ENCODE measurements at places on chromosomes 16 and 17.

- DNase-seq: no peak
Observed at GRCh38 chr16:65744401-65744800, 622.1 kb upstream of the CDH5 start.

DNA sequence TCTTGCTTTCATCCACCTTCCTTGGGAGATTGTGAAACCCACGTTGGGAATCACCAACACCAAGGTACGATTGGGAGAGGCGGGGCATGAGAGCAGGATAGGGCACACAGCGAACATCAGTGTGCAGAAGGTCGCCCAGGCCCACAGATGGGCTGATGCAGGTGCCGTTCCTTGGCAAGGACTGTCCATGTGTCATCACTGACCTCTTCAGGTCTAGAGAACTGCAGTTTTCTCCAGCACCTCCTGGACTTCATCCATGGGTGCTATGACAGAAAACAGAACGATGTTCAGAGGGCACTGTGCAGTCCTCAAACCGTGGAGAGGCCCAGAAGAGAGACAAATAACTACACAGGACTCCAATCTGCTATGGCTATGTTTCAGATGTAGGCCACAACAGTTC is 23.9 kb upstream of the TAT start:
- DNase-seq: no peak

GRCh38 chr16:89103781-89104180 is 10.1 kb downstream of the ACSF3 start:
- no peak for DNase-seq

DNA sequence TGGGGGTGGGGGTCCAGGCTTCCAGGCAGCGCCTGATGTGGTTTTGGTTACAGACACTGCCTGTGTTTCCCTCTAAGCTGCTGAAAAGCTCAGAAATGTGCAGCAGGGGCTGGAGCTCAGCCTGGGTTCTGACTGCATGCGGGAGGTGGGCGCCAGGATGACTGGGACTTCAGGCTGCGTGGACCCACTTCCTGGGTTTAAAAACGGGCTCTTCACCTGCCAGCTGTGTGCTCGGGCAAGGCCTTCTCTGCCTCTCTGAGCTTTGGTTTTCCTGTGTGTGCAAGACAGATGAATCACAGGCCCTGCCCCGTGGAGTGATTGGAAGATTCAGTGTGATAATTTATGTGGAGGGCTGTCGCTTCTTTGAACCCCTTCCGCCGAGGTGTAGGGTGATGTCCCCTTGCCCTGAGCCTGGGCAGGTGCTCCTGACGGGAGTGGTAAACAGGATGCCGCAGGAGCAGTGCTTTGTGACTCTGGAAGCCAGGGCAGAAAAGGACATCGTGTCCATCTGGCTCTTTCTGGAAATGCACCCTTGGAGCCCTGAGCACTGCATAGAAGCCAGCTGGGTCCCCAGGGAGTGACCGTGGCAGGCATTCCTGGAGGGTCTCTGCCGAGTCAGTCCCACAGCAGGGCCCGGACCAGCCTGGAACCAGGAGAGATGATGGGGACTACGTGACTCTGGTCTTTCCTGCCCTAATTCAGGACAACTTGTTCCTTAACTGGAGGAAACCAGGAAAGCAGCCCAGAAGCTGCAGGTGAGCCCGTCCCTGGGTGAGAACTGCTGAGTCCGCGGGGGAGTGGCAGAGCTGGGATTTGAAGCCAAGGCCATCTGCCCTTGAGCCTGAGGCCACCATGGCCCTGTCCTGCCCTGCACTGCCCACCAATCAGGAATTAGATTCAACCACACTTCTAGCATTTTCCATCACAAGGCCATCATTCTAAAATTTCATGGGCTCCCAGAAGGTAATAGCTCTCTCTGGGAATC is 28.5 kb upstream of the SLC7A5 start:
- no peak for DNase-seq

- no peak for DNase-seq
Observed at GRCh38 chr16:66251476-66252160, 114.9 kb upstream of the CDH5 start.

DNA sequence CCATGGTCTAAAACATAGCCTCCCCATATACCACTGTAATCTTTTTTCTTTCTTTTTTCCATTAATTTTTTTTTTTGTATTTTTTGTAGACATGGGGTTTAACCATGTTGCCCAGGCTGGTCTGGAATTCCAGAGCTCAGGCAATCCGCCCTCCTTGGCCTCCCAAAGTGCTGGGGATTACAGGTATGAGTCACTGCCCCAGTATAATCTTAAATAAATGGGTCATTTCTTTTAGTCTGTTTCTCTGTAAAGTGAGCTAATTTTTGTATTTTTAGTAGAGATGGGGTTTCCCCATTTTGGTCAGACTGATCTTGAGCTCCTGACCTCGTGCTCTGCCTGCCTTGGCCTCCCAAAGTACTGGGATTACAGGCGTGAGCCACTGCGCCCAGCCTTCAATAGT is 5.7 kb upstream of the NME1 start:
- DNase-seq: no peak

DNA sequence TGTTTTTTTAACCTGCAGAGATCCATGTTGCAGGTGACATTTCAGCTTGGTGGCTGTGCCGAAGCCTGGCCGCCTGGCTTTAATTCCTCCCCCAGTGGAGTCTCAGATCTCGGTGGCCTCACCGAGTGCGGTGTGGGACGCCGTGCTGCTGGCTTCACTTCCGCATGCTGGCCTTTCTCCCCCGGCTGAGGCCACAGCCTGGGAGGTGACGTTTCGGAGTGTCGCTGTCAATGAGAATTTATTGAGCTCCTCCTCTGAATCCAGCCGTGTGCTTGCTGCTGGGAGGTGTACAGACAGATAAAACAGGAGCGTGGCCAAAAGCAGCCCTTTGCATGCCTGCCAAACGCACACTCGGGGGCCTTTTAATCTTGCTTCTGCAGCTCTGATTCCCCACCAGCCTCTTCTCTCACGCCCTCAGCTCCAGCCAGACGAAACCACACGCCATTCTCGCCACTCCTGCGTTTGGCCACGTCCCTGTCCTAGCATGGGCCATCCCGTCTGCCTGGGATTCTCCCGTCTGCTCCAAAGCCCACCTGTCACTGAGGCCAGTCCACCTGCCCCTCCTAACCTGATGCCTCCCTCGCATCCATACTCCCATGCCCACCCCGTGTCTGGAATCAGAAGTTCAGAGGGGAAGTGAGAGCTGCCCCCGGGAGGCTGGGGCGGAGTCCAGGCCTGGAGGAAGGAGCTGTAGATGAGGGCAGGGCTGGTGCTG is 3.6 kb downstream of the GSE1 start:
- DNase-seq: peak; percentile 37

GRCh38 chr17:66667491-66668030 is 167.4 kb upstream of the CACNG5 start:
- no peak for DNase-seq

- no peak for DNase-seq
Observed at GRCh38 chr16:2038382-2039231, 9.0 kb downstream of the NTHL1 start.

DNA sequence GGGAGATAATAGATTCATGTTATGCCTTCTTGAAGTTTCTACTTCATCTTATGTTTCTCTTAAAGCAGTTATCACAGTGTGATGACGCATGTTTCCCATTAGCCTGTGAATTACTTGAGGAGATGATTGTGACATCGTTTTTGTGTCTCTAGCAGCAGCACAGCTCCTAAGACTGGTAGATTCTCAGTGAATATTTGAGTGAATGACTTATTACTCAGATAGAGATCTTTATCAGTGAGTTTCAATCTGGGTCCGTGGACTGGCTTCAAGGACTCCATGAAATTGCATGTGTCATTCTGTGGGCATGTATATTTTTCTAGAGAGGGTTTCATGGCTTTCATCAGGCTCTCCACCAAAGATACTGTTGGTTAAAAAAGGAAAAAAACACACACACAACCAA is 29.9 kb downstream of the YPEL2 start:
- DNase-seq: no peak

DNA sequence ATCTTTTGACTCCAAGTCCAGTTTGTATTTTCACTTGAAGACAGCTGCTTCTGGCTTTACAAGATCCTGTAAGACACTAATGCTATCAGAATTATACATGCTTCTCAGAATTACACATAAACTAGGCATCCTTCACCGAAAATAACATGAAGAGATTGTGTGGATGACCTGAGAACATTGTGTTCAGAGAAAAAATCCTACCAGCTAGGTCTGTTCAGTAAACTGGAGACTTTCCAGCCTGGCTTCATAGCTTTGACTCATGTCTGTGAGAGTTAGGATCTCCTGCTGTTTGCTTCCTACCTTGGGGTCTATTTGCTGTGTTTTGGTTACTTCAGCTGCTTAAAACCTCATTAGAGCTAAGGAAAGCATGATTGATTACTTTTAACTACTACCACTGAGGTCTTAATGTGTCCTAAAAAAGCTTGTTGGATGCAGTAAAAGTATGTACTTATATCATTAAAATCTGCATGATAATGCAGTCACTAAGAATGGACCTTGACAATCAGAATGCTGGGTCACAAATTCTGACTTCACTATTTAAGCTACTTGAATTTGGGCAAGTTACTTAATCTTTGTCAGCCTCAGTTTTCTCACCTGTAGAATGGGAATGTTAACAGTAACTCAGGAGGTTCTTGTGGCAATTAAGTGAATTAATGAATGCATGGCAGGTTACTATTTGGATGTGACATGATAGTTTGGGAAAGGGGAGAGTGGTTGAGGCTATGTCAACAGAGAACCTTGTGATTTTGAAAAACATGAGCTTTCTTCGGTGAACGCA is 8.0 kb upstream of the MYH13 start:
- DNase-seq: no peak

GRCh38 chr16:75502916-75503605 is 7.8 kb upstream of the CHST6 start:
- DNase-seq: no peak

- no peak for DNase-seq
Observed at GRCh38 chr16:13130586-13130985, 229.2 kb downstream of the SHISA9 start.

- DNase-seq: no peak
Observed at GRCh38 chr16:55021595-55022475, 91.2 kb downstream of the IRX5 start.

DNA sequence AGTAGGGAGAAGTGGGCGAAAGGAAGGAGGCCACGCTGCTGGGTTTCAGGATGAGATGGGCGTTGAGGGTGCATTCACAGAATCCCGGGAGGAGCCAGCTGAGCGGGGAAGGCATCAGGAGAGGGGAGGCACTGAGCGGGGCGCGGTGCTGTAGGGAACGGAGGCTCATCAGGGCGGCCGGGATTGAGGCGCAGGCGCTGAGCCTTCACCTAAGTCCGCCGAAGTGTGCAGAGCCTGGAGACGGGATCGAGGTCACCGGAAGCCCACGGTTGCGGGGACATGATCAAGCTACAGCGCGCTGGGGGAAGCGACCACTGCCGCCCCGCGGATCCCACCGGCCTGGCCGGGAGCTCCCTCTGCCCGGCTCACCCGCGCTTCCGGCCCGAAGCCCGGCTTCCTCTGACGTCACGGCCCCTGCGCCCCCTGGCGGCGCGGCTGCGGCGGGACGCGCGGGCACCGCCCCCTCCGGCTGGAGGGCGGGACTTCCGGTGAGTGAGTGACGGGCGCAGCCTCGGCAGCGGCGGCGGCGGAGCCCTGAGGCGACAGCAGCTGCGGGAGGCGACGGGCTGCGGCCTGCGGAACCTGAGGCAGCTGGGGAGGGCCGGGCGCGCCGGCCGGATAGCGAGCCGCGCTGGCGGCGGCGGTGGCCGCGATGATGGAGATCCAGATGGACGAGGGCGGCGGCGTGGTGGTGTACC is at the start of gene MAPK8IP3:
Gene MAPK8IP3 (plus strand): TSS at position 508 of the 698 bp plus-strand sequence. CDS start 145 bp downstream, at position 653.
- peak; percentile 96 for DNase-seq

DNA sequence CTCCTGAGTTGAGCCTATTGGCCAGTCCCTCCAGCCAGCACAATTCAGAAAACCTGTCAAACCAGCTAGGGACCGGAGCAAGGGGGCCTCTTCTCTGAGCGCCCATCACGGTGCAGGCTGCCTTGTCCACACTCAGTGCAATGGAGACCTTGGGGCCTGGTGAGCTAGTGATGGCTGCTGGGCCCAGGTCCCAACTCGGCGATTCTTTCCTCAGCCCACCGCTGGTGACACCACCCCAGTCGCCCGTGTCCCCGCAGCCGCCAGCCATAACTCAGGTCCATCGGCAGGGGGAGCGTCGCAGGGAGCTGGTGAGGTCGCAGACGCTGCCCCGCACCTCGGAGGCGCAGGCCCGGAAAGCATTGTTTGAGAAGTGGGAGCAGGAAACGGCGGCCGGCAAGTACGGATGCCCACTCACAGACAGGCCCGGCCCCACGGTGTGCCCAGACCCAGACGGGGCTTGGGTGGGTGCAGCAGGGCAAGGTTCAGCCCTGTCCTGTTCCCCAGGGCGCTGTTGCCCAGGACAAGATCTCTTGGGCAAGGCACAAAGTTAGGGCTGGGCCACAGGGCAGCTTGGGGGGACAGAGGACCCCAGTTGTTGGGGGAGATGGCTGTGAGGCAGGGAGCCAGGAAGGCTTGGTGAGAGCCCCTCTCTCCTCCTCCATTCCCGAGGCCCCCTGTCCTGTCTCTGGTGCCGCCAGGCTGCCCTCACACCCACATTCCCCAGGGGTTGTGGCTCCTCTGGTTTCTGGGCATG is 10.8 kb downstream of the SMTNL2 start:
- DNase-seq: peak; percentile 67

DNA sequence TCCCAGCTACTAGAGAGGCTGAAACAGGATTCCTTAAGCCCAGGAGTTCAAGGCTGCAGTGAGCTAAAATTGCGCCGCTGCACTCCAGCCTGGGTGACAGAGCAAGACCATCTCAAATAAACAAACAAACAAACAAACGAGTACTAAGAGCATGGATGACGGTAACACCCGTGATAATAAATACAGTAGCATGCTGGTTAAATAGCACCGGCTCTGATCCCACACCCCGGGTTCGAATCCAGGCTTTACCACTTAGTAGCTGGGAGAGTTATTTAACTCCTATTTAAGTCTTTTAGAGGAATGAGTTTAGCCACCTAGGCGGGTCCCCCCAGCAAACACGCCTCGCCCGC is 301 bp upstream of the METTL22 start:
- no peak for DNase-seq

DNA sequence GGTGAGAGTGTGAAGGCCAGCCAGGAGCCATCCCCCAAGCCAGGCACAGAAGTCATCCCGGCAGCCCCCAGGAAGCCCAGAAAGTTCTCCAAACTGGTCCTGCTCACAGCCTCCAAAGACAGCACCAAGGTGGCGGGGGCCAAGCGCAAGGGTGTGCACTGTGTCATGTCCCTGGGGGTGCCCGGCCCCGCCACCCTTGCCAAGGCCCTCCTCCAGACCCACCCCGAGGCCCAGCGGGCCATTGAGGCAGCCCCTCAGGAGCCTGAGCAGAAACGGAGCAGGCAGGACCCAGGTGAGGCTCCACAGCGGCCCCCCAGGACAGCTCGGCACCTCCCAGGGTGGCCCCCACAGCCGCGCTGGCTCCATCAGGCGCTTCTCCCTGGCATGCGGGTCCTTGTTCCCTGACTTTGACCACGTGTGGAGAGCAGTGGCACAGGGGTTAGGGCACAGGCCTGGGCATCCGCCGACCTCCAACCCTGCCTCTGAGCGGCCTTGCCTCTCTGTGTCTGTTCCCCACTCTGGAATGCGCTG is 13.5 kb downstream of the FLYWCH2 start:
- no peak for DNase-seq
